ENCODE measurements at places on chromosomes 1 and 21. TPM values are rescaled to one million over a fixed set of nuclear protein-coding genes. Genes with fewer than 3 reads are reported as not detected.

DNA sequence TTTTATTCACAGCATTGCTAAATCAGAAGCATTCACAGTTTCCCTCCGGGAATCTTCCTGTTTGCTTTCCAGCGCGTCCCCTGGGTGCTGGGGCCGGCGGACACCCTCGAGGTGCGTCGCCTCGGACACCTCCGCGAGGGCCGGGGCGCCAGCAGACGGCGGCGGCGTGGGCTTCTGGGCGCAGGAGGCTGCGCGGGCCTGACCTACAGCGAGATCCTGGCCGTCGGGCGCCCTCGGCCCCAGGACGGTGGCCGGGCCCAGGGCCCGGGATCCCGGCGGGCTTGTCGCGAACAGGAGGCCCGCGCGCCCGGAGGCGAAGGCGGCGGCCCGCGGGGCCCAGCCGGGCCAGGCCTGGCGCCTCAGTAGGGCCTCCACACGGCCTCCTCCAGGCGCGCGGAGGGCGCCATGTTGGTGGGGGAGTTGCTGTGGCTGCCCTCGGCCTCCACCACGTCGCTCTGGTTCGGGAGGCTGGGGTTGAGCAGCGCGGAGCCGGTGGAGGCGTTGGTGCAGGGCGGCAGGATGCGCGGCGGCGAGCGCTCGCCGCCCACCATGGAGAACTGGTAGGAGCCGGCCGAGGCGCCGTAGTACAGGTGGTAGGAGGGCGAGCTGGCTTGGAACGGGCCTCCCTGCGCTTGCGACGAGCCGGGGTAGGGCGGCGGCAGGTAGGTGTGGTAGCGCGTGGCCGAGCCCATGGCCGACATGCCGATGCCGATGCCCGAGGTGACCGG is 123.1 kb downstream of the CLIC6 start:
- no peaks in the 10 kb centered on the region for H3K4me1 ChIP-seq
- H3K27ac ChIP-seq, result no peak overlapping the region
- no peak overlapping the region for H3K4me3 ChIP-seq

DNA sequence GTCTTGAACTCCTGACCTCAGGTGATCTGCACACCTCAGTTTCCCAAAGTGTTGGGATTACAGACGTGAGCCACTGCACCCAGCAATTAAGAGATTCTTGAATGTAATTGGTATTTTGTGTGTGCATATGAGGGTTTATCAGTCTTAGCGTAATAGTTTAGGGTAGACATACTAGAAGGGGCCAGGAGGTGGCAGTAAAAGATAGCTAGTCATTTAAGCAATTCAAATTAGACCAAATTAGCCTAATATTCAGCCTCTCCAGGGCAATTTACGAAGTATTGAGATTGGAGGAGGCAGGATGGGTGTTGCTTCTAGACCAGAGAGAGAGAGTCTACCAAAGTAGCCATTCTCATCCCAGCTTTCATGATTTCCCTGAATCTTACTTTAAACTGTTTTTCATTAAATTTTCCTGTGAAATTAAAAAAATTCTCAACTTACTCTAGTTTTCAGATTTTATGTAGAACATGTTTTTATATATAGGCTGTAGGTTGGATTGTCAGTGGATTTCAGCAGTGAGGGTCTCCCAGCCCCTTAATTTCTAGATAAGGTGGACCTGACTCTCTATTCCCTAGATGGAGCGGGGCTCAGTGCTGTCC is 119.7 kb downstream of the HHAT start:
- H3K4me3 ChIP-seq, result no peak overlapping the region
- H3K27ac ChIP-seq, result no peak overlapping the region
- no peaks in the 10 kb centered on the region for H3K36me3 ChIP-seq
- H3K4me1 ChIP-seq, result peaks cover 6% of the 10 kb centered on the region
- no peaks in the 10 kb centered on the region for H3K27me3 ChIP-seq
- no peak for DNase-seq

LCE1F gene
- total RNA-seq, result not detected

- H3K36me3 ChIP-seq, result no peaks in the 10 kb centered on the region
- H3K27me3 ChIP-seq, result no peaks in the 10 kb centered on the region
- no peak overlapping the region for H3K27ac ChIP-seq
- no peaks in the 10 kb centered on the region for H3K4me1 ChIP-seq
- no peak overlapping the region for H3K4me3 ChIP-seq
Measured at GRCh38 chr1:82690411-82690810, 889.7 kb downstream of the ADGRL2 start.

GRCh38 chr1:96598416-96599168 is 123.0 kb upstream of the PTBP2 start:
- DNase-seq, result no peak
- no peak overlapping the region for H3K4me3 ChIP-seq
- H3K36me3 ChIP-seq, result no peaks in the 10 kb centered on the region
- no peaks in the 10 kb centered on the region for H3K27me3 ChIP-seq
- H3K27ac ChIP-seq, result no peak overlapping the region

DNA sequence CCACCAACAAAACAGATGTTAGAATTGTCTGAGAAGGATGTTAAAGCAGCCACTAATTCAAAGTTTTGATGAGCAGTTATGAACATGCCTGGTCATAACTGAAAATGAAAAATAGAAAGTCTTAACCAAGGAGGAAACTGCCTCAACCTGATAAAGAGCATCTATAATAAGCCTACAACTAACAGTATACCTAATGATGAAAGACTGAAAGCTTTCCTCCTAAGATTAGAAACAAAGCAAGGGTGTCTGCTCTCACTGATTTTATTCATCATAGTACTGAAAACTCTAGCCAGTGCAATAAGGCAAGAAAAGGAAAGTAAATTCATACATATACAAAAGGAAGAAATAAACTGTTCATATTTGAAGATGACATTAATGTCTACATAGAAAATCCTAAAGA is 82.0 kb downstream of the KCNK1 start:
- no peak for DNase-seq
- no peak overlapping the region for H3K4me3 ChIP-seq
- no peaks in the 10 kb centered on the region for H3K27me3 ChIP-seq
- H3K4me1 ChIP-seq, result no peaks in the 10 kb centered on the region
- no peaks in the 10 kb centered on the region for H3K36me3 ChIP-seq
